Spinal cord (tissue), 10 donors: ENCODE measurements at places on chromosomes 1 and 21. TPM values are rescaled to one million over a fixed set of nuclear protein-coding genes. Genes with fewer than 3 reads are reported as not detected.

Gene SMG7
- total RNA-seq, result 43.0 TPM

GRCh38 chr1:201675143-201675542 is 136.2 kb downstream of the NAV1 start:
- no peak for DNase-seq

DNA sequence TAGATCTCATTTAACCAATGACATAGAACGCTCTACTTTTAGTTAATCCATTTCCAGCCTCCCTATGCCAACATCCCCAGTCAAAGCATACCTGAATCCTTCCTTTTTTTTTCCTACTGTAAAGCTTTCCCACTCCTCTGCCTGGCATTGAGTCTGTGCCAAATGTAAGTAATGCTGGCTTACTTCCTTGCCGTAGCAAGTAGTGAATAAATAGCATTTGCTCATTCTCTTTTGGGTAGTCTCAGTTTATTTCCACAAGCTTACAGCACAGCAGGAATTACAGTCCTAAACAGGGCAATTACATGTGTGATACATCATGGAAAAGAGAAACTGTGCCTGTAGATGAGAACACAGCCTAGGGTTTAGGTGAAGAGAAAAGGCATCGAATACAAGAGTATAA is 352.6 kb upstream of the NEGR1 start:
- no peak for DNase-seq

- peak; percentile 93 for DNase-seq
These were observed 3.6 kb downstream of the REN start for GRCh38 chr1:204162494-204163074.

- peak; percentile 91 for DNase-seq
These were observed 10.2 kb downstream of the IRF2BP2 start for GRCh38 chr1:234599617-234600417.

DNA sequence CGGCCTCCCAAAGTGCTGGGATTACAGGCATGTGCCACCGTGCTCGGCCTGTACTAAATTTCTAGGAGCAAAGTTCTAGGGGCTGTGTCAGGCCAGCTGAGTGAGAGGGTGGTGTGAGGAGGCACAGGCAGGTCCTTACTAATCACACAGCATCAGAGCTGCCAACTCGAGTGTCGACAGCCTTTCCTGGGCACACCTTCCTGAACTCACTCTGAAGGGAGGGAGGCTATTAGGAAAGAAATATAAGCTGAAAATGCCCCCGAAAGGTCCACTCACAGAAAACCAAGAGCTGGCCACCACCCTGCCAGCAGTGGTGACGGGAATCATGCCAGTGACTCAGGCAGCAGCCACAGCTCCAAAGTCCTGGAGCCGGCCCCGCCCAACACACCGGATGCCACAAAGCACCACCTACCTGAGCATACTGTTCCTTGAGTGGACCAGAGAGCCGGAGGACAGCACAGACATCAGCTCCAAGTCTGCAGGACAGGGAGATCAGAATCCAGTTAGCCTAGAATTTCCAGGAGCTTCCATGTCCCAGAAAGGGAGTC is 4.5 kb downstream of the PMVK start:
- no peak for DNase-seq

DNA sequence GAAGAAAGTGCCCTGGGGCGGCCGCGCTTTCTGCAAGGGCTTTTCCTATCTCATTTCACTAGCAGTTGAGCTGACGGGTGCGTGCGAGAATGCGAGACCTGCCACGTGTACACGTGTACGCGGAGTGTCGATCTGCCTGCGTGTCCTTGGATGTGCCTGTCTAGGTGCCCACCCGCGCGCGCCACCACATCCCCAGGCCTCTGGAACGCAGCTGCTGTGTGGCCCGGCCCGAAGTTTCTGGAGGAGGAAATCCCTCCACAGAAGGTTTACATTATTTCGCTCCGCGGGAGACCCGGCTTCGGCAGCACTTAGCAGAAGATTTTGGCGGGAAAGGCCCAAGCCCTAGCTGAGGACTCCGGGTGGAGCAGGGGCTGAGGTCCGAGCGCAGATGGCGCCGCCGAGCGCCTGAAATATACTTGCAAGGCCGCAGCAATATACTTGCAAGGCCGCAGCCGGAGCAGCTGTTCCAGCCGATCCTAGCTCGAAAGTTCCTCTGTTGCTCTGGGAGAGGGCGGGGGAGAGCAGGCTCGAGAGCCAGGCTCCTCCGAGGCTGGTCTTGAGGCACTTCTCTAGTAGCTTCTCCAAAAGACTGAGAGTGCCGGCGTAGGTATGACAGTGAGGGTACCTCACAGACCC is 3.9 kb downstream of the TBX15 start:
- DNase-seq, result no peak
